IPS-NIHi11 (cell line): ENCODE measurements at places on chromosomes 1 and 21.
A peak's percentile ranks its signal among the peaks of the same experiment; 100 is the strongest.

- no peak for DNase-seq
These were observed 172.1 kb upstream of the ZRANB2 start for GRCh38 chr1:71252900-71253299.

- DNase-seq, result peak; percentile 94
These were observed 39.8 kb upstream of the ZC3H12A start for GRCh38 chr1:37434292-37435225.

DNA sequence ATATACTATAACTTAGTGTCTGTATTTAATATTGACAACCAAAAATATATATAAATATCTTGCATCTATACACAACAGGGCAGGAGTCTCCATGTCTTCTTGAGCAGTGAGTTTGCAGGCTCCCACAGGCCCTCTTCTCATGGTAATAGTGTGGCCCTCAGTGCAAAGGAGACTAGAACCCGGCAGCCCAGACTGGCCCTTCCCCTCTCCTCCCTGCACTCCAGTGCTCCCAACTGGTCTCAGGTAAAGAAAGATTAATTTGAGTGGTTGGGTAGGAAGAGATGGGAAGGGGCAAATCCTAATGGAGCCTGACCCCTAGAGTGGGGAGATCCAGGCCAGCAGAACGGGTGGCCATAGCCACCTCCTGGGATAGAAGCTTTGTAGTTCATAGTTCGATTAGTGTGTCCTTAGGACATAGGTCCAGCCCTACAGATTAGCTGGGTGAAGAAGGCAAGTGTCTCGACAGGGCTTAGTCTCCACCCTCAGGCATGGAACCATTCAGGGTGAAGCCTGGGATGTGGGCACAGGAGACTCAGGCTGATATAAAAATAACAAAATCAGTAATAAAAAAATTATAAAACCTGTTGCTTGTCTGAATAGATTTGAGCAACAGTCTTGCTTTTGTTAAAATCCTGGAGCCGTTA lies 32.3 kb downstream of the SLC2A1 start:
- no peak for DNase-seq

DNA sequence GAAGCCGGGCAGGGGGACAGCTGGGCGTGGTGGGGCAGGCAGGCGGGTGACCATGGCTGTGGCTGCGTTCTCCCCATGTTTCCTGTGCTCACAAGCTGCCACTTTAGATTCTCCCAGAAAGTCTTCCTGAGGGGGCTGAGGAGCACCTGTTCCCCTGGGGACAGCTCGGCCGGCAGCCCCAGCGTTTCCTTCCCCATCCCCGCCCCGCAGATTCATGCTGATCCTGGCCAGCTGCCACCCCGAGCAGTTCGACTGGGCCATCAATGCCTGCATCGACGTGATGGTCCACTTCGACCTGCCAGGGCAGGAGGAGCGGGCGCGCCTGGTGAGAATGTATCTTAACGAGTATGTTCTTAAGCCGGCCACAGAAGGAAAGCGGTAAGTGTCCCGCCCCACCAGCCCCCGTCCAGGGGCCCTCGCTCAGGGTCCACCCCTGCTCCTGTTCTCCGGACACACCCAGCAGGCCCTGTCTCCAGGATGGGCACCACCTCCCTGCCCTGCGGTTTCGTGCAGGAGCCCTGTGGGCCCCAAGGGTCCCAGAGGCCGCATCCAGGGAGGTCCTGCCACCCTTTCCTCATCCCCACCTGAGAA lies 10.9 kb upstream of the ATAD3B start:
- DNase-seq, result no peak

DNA sequence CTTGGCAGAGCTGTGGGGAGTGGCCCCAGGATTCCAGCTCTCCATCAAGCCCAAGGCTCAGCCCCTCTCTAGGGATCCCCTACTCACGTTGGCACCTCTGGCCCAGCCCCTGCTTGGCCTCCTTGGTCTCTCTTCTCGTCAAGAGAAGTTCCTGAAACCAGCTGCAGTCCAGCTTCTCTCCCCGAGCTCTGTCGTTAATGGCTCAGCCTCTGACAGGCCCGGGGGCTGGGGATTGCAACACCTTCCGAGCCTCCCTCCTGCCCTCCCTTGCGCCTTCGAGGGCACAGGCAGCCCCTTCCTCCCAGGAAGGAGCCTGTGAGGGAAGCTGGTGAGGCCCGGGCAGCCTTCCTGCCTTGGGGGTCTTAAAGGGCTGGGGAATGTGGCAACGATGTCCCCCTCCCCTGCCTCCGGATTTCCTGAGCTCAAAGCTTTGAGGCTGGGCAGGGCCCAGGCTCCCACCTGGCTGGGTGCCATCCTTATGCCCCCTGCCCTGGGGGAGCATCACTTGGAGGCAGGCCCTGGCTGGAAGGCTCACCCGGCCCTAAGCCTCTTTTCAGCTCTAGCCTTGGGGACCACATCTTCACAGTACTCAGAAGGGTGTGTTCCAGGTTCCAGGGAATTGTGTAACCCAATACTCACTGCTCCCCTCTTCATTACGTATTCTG lies at the start of gene CSF3R:
TSS of gene CSF3R (minus strand) at position 190 of the 665 bp plus-strand sequence. CDS start 3,417 bp downstream, outside the sequence.
- no peak for DNase-seq

- DNase-seq, result no peak
These were observed 8.1 kb upstream of the CMPK1 start for GRCh38 chr1:47325528-47325927.

- no peak for DNase-seq
These were observed 18.5 kb upstream of the AADACL3 start for GRCh38 chr1:12697397-12697796.

- no peak for DNase-seq
These were observed 53.6 kb downstream of the PEX14 start for GRCh38 chr1:10528066-10529014.

GRCh38 chr21:35911412-35912191 lies 148.7 kb downstream of the SETD4 start:
- DNase-seq, result no peak

- DNase-seq, result peak; percentile 72
These were observed 73.9 kb upstream of the VTCN1 start for GRCh38 chr1:117284399-117285215.

GRCh38 chr1:119275145-119276134 lies 93.1 kb upstream of the HAO2 start:
- peak; percentile 66 for DNase-seq

GRCh38 chr21:45266518-45267389 lies 20.9 kb downstream of the POFUT2 start:
- no peak for DNase-seq

DNA sequence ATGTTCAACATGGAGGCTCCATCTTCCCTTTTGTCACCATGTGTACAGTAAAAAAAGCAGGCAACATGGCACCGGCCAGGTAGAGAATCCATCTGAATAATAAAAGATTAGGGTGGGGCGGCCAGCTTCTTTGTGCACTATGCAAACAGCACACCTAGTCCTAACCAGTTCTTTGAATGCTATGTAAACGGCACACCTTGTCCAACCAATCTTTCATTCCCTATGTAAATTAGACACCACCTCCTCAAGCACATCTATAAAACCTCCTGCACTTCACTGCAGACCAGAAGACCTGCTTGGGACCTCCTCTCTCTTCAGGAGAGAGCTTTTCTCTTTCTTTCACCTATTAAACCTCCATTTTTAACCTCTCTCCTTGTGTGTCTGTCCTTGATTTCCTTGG lies 28.2 kb downstream of the TFB2M start:
- DNase-seq, result no peak

- no peak for DNase-seq
These were observed 105.3 kb downstream of the RGS2 start for GRCh38 chr1:192914092-192914491.

- DNase-seq, result no peak
These were observed 327.4 kb downstream of the TBX15 start for GRCh38 chr1:118660769-118661168.

DNA sequence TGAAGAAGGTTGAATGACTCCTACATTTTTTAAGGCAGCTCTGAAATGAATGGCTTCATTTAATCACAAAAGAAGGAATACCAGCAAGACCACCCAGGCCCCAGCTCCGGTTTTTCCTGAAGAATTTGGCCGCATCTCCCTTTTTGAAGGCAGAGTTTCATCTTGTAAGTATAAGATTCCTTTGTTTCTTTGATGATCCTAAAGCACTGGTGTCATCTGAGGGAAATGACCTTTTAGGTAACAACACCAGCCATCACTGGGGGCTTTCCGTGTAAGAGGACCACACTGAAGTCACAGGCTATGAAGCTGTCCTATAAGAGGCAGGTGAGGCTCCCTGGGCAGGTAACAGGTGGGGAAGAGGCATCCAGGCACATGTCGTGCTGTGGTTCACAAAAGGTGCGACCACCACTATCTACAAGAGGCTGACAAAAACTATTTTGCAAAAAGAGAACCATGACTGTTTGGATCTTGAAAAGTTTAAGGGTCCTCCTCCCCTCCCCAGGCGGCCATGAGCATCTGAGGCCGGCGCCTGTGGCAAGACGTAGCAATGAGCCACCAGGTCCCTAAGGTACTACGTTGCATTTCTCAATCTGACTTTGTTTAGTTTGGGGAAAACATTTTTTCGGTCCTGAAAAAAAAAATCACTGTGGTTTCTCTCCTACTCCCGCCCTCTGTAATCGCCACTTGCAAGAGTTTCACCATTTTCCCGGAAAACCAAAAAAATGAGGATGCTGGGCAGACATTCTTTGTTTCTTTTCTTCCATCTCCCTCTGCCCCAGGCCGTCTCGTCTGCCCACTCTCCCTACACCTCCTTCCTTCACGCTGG lies 46.3 kb upstream of the IRF2BP2 start:
- no peak for DNase-seq

GRCh38 chr1:27473755-27474154 lies 16.2 kb downstream of the WASF2 start:
- DNase-seq, result no peak

DNA sequence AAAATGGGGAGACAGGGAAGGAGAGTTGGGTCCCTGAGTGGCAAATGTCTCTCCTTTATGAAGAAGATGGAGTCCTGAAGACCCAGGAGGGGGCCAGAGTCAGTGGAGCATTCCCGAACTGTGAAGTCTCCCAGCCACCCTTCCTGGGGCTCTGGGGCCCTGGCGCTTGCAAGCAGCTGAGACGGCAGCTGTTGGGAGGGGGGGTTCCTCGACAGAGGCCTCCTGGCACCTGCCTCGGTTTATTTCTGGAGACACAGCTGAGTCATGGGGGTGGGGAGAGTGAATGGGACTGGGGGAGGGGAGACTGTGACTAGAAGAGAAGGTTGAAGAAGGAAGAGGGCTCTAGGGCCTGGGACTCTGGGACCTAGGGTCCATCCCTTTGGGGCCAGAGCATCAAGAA lies 14.0 kb downstream of the NES start:
- DNase-seq, result no peak

GRCh38 chr1:180188091-180188506 lies 33.4 kb downstream of the QSOX1 start:
- DNase-seq, result peak; percentile 84

DNA sequence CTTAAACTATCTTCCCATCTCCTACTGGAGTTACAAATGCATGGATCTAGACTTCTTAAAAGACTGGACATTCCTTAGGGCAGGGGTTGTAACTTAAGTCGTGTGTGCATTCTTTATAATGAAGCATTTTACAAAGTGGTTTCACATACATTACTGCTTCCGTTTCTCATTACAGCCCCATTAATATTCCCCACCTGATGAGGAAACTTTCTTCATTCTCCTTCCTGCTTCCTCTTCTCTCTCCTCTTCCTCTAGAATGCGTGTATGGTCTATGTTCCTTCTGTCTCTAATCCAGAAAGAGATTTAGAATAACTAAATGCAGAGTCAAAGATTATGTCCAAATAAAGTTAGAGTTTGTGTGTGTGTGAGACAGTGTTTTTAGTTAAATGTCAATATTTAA lies 1.8 kb upstream of the CAP1 start:
- DNase-seq, result no peak

- DNase-seq, result no peak
These were observed 41.7 kb upstream of the IL20 start for GRCh38 chr1:206823727-206824126.

GRCh38 chr1:4743978-4744750 lies 89.8 kb downstream of the AJAP1 start:
- DNase-seq, result no peak
